ENCODE measurements at places on chromosomes 3 and 15. TPM values are rescaled to one million over a fixed set of nuclear protein-coding genes. Genes with fewer than 3 reads are reported as not detected.

- ATAC-seq, result no peak
These were observed 46.6 kb downstream of the APBA2 start for GRCh38 chr15:28932361-28932760.

DNA sequence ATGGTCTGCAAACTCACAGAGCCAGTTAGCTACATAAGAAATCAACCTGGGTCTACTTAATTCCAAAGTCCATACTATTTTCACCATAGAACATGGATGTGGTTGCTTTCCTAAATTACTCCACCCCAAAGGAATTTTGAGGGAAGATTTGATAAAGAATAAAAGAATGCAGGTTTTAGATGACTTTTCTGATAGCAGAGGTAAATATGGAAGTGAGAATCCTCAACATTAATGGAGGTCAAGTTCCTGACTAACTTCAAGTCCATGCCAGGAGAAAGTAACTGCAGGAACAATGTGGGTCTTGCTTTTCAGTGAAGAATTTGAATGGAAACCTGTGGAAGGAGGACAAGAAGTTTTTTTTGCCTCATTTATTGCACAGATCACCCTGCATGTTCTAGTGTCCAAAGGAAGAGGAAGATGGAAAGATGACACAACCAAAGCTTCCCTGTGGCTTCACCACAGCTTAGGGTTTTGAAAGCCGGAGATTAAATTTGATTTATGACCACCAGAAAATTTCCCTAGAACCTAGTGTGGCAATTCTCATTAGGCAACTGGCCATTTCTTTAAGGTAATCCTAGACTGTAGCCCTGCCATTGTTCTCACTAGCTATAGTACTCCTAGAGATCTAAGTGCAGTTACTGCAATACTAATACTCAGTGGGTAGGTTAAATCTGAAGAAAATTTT, 429.7 kb downstream of the RAP2B start:
- peak; percentile 48 for ATAC-seq

GRCh38 chr15:34722439-34722836, 32.4 kb downstream of the GJD2 start:
- no peak for ATAC-seq

GRCh38 chr3:102536456-102536855, 101.6 kb downstream of the ZPLD1 start:
- peak; percentile 45 for ATAC-seq

- ATAC-seq, result no peak
These were observed 10.2 kb upstream of the SLC6A6 start for GRCh38 chr3:14392231-14392630.

GRCh38 chr3:101011136-101011535, 17.9 kb upstream of the ABI3BP start:
- no peak for ATAC-seq

GRCh38 chr3:142149673-142149992, 289 bp upstream of the TFDP2 start:
- ATAC-seq, result no peak

DNA sequence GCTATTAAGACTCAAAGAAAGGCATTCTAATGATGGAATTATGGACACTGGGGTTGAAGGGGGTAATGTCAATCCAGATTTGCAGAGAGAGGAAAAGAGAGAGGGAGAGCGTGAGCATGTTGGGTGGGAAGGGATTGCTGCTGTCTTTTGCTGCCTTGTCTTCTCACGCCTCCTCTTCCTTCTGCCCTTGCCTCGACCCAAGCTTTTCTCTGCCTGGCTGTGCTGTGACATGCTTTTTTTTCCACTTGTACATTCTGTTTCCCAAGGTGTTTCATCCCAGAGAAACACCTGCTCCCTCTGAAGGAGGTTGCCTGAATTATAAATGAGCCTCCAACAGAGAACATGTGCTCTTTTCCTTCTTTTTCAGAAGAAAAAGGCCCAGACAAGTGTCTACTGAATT, 80.3 kb downstream of the BDH1 start:
- no peak for ATAC-seq

- ATAC-seq, result no peak
These were observed 54.9 kb upstream of the MYRIP start for GRCh38 chr3:39754549-39754948.

GRCh38 chr15:49644364-49644794, 23.5 kb downstream of the DTWD1 start:
- no peak for ATAC-seq

DNA sequence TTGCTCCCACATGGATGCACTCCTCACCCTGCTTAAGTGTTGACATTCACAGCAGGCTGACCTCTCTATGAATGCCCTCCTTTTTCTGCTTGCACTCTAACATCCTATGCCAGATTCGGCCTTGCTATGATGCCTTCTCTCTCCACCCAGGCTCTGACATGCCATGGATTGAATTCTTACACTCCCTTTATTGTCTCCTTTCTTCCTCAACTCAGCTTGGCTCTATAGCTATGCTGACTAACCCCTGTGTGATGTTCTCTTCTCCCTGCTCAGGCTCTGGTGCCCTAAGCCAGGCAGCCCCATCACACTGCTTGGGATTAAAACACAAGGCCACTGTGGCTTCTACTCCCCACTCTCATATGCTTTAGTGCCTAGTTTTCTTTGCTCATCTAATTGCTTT, 563.7 kb downstream of the NSUN3 start:
- ATAC-seq, result peak; percentile 88

DNA sequence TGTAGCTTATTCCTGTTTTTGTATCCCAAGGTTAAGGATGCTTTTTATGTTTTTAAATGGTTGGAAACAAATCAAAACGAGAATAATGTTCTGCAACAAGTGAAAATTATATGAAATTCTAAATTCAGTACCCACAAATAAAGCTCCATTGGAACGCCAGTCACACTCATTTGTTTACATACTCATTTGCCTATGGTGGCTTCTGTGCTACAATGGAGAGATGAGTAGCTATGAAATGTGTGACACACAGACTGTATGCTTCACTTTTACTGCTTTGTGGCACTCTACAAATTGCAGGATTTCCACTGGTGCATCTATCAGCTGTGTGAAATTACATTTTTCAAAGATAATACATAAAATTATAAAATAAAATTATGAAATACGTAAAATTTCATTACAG, 112.2 kb upstream of the TSPAN3 start:
- no peak for ATAC-seq

- peak; percentile 95 for ATAC-seq
These were observed 339.0 kb upstream of the PROK2 start for GRCh38 chr3:72123908-72124441.

- no peak for ATAC-seq
These were observed 63.3 kb downstream of the DOCK3 start for GRCh38 chr3:50737906-50738598.

DNA sequence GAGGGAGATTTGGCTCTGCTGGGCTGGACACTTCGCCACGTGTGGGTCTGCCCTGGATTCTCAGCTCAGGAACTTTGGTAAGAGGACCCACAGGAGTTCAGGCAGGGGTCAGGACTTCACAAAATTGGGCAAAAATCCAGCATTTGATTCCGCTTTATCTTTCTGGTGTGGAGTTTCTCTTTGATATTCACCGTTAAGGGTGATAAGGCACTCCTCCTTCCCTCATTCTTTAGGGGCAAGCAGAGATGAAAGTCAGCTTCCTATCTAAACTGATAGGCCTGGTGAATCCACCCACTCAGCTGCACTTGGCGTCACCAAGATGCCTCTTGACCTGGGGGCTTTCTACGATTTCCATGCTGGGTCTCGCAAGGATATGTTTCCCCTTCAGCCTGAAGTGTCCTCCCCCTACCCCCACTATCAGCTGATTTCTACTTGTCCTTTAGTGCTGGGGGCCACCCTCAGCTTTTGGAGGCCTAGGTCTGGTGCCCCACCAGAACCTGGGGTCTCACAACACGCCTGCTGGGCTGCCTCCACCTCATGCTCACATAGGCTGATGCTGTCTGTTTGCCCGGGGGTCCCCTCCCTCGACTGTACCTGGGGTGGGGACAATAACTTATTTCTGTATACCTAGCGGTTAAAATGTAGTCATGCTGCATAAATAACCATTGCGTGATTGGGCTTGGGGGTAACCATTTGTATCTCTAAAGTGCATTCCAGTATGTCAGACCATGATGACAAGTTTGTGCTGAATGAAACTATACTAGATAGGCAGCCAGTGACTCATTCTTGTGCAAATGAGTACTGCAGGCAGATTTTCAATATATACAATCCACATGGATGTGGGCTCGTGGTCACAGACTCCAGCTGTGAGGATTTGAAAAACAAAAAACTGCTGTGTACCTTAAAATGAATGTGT, 248.3 kb downstream of the ADAMTS17 start:
- ATAC-seq, result no peak

DNA sequence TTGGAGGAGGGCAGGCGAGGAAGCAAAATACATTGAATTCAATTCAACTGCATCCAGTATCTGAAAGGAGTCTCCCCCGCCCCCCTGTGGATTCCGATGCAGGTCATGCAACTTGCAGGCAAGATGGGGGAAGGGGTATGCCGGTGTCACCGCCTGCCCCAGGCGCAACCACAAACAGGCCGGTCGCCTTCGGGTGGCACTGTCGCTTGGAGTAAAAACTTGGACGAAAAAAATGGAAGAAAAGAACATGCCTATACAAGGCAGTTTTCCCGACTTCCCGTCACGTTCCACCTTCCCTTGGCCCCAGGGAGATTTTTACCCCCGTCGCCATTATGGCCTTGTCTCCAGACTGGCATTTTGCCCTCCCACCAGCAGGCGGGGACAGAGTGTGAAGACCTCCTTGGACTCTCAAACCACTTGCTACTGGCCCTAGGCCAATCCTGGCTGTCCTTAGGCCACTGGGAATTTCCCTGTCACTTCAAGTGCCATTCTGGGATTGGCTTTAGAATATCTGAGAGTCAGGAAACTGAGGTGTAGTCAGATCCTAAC, 1.6 kb upstream of the NTRK3 start:
- ATAC-seq, result no peak

DNA sequence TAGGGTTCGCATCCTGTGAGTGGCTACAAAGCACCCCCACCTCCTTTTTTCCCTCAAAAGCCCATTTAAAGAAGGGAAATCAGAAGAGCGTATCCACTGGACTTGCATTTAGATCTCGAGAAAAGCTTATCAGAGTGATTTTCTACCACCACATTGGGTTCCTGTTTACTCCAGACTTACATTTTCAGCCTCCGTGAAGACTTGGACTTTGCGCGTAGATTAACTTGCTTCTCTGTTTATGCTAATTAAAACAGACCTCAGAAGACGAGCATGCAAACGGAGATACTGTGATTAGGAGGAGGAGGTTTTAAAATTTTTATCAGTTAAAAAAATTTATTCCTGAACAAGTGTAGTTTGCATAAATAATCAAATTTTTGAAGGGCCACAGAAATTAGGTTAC, 115.7 kb downstream of the AKAP13 start:
- no peak for ATAC-seq

GRCh38 chr3:126750756-126751121, 46.7 kb downstream of the CHCHD6 start:
- ATAC-seq, result no peak

DNA sequence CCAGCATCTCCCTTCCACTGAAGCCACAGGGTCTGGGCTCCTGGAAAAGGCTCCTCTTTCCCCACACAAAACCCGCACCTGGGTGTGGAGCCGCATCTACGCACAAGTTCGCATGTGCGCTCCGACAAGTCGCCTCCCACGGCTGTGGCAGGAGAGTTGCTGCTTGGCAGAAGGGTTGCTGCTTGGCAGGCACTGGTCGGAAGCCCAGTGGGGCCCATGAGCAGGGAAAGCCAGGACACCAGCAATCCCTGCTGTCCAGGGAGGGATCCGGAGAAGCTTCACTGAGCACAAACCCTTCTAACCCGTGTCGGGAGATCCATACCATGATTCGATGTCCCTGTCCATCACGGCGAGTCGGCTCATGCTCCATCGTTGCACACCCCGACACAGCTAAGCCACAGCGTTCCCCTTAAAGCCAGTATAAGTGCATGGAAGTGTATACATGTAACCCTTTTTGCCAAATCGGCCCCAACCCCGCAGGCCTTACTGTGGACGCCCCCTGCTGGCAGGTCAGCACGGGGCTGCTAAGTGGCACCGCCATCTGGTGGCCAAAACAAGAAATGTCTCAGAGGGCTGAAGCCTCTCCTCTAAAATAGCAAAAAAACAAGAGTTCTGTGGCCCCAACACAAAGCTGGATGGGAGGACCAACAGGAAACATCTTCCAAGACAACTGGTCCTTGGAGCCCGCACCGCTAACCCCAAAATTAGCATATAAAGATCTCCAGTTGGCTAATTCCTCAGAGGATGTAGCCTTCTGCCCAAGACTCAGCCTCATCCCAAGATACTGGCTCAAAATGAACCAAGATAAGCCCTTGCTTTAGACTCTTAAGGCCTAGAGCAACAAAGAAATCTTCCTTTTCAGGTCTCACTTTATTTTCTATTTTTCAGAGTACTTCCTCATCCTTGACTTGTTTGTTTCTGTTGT, 8.3 kb downstream of the ANKRD63 start:
- peak; percentile 76 for ATAC-seq

GRCh38 chr3:85185495-85185894, 226.7 kb downstream of the CADM2 start:
- no peak for ATAC-seq

GRCh38 chr3:11091088-11091590, 63.2 kb upstream of the HRH1 start:
- ATAC-seq, result no peak

DNA sequence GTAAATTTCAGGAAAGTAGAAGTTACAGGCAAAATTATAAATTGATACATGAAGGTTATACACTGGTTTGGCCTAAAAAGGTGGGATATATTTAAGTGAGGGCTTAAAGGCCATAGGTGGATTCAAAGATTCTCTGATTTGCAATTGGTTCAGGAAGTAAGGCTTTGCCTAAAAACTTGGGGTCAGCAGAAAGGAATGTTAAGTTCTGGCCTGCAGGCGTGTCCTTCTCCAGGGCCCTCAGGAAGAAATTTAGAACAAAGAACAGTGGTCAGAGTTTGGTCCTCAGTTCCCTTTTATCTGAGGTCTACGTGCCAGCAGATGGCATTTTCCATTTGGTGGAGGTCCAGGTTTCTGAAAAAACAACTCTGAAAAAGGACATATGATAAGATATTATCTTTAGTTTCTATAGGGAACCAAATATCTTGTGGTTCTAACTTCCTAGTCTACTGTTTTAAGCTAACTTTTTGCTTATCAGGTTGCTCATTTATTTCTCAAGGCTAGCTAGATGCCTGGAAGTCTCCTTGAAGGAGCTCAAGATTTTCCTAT, 40.5 kb downstream of the SCN11A start:
- ATAC-seq, result no peak

- ATAC-seq, result peak; percentile 69
These were observed 14.7 kb upstream of the CA12 start for GRCh38 chr15:63396152-63396928.

Gene IFT80
- total RNA-seq, result 11.0 TPM

Gene LRRC34
- total RNA-seq, result 0.24 TPM

Gene TMC3
- total RNA-seq, result not detected

Gene GDPGP1
- total RNA-seq, result 6.5 TPM

Gene CKMT1A
- total RNA-seq, result 63.2 TPM

Gene GABRB3
- total RNA-seq, result 0.52 TPM

Gene HYAL3
- 4.8 TPM for total RNA-seq

Gene IL5RA
- total RNA-seq, result not detected

Gene NDUFAF3
- total RNA-seq, result 44.0 TPM

Gene STRIT1
- total RNA-seq, result not detected

Gene CYP8B1
- not detected for total RNA-seq

Gene MUC4
- total RNA-seq, result 43.5 TPM

Gene ADGRG7
- total RNA-seq, result not detected

Measured in esophagus mucosa (tissue), 1 donor.